ENCODE measurements at places on chromosomes 2 and 18.

- peak; percentile 23 for DNase-seq
Measured at GRCh38 chr2:83742117-83742782, 716.8 kb downstream of the SUCLG1 start.

GRCh38 chr2:156338578-156338977, 6.1 kb upstream of the NR4A2 start:
- no peak for DNase-seq

- DNase-seq = no peak
Measured at GRCh38 chr2:44943031-44943692, 1.7 kb downstream of the SIX3 start.

GRCh38 chr18:48804856-48805610, 145.7 kb downstream of the SMAD7 start:
- no peak for DNase-seq

DNA sequence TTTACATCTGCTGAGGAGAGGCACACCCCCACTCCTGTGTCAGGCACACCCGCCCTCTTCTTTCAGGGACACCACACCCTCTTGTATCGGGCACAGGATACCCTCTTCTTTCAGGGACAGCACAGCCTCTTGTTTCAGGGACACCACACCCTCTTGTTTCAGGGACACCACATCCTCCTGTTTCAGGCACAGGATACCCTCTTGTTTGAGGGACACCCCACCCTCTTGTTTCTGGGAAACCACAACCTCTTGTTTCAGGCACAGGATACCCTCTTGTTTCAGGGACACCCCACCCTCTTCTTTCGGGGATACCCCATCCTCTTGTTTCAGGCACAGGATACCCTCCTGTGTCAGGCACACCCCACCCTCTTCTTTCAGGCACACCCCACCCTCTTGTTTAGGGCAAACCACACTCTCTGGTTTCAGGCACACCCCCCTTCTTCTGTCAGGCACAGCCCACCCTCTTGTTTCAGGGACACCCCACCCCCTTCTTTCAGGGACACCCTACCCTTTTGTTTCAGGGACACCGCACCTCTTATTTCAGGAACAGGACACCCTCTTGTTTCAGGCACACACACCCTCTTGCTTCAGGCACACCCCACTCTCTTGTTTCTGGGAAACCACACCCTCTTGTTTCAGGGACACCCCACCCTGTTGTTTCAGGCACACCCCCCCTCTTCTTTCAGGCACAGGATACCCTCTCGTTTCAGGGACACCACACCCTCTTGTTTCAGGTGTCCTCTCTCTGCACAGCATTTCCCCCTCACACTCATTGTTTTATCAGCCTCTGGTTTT, 96.2 kb downstream of the TPO start:
- DNase-seq = no peak

- DNase-seq = no peak
Measured at GRCh38 chr2:54597153-54597848, 126.2 kb upstream of the EML6 start.

- DNase-seq = no peak
Measured at GRCh38 chr2:206277503-206277902, 3.0 kb downstream of the ZDBF2 start.

DNA sequence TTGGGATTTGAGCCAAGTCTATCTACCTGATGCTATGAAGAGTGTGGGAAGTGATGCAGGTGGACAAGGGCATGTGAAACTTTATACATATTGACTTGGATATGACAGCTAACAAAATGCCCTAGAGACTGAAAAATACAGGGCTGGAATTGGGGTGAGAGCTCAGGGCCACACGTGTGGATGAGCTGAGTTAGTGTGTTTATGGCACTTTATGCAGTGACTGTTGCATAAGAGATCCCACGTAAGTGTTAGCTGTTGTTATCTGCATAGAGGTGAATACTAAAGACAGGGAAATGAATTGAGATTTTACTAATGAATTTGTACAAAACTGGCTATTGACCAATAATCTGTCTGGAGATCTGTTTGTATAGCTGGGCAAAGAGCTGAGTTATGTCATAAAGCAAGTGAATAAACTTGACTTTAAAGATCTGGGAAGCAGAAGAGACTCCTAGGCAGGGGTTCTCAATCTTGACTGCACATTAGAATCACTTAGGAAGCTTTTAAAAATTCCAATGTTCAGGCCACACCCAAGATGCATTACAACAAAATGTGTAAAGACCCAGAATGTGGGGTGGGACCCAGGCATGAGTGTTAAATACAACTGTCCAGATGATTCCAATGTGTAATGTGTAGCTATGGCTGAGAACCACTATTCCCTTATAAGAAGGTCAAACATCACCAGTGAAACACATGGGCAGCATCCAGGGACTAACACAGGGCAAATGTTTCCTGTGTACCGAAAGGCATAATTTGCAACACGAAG, 74.2 kb upstream of the STK17B start:
- DNase-seq = no peak

DNA sequence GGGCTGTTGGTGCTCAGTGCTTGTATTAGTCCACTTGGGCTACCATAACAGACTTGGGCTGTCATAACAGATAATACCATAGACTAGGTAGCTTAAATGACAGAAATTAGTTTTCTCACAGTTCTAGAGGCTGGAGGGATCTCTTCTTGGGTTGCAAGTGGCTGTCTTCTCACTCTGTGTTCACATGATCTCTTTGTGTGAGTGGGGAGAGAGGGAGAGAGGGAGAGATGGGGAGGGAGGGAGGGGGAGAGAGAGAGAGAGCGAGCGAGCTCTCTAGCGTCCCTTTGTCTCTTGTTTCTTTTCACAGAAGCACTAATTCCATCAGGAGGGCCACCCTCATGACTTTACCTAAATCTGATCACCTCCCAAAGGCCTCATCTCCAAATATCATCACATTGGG, 4.5 kb upstream of the XRCC5 start:
- DNase-seq = no peak

DNA sequence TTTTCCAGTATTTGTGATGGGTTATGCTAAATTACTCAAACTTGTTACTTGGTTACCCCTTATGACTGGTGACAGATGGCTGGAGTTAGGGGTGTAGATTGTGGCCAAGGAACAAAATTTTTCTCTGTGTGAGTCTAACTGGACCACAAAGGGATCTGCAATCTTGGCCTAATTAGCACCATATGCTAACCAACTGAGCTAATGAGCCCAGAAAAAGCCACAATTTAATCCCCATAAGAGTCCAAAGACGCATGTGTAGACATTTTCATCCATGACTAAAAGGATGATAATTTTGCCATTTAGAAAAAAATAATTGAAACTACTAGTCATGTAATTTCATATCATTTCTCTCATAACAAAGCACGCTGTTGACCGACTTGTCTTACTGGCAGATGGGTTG, 151.2 kb downstream of the ABCA12 start:
- DNase-seq = no peak

GRCh38 chr18:46302528-46303485, 198.6 kb downstream of the HAUS1 start:
- DNase-seq = no peak

GRCh38 chr2:55826246-55826645, 97.3 kb downstream of the EFEMP1 start:
- no peak for DNase-seq

- no peak for DNase-seq
Measured at GRCh38 chr2:218166791-218167190, at the start of gene CXCR1. Gene CXCR1 (minus strand): TSS chr2:218166962. CDS start chr2:218165211, 1,751 bp downstream.

DNA sequence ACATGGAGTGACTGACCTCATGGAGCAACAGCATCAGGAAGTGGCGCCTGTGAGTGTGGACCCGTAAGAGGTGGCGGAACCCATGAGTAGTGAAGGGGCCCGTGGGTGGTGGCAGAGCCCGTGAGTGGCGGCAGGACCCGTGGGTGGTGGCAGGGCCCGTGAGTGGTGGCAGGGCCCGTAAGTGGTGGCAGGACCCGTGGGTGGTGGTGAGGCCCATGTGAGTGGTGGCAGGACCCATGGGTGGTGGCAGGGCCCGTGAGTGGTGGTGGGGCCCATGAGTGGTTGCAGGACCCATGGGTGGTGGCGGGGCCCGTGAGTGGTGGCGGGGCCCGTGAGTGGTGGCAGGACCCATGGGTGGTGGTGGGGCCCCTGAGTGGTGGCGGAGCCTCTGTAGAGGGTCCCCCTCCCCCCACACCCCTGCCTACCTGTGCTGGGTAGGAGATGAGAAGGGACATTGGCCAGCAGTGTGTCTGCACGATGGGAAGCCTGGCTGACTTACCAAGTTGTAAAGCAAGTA, 407.7 kb upstream of the SALL3 start:
- no peak for DNase-seq

GRCh38 chr2:150391779-150392178, 95.7 kb downstream of the RND3 start:
- DNase-seq = no peak
